ENCODE measurements at places on chromosomes 6 and 20.

- no peak for DNase-seq
Observed at GRCh38 chr6:42350911-42351310, 100.8 kb downstream of the TRERF1 start.

GRCh38 chr20:59405226-59406200 lies 105.1 kb downstream of the EDN3 start:
- DNase-seq: no peak

- DNase-seq: no peak
Observed at GRCh38 chr6:56458324-56458884, 184.3 kb downstream of the DST start.

GRCh38 chr20:17518339-17519052 lies 12.7 kb downstream of the BFSP1 start:
- DNase-seq: no peak

DNA sequence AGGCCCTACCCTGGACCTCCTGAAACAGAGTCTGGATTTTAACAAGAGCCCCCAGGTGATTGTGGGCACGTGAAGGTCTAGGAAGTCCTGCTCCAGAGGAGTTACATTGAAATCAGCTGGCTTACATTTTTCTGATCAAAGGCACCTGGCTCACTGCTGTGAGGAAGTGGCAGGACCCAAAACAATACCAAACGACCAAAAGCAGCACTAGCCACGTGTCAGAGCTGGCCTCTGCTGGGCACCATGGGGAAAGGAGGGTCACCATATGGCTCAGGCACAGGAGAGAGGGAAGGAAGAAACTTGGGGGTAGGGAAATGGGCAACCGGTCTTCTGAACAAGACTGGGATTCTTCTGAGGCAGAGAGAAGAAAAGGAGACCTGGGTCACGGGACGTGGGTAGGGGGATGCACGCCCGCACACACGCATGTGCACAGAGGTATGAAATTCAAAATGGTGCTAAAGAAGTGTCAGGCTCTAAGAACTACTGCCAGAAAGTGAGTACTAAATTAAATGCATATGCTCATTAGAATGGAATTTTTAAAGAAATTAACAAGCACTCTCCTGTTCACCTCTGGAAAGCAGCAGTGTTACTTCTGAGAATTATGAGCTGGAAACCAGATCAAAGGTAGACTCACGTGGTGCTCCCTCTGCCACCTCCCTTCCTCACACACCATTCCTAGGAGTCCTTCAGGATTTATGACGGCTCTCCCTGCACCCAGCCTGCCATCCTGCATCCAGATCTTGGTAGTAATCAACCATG lies 113.6 kb downstream of the TRERF1 start:
- DNase-seq: no peak

- no peak for DNase-seq
Observed at GRCh38 chr20:2919518-2920245, 46.4 kb downstream of the PTPRA start.

- peak; percentile 66 for DNase-seq
Observed at GRCh38 chr20:46040902-46041535, 12.0 kb downstream of the SLC12A5 start.

DNA sequence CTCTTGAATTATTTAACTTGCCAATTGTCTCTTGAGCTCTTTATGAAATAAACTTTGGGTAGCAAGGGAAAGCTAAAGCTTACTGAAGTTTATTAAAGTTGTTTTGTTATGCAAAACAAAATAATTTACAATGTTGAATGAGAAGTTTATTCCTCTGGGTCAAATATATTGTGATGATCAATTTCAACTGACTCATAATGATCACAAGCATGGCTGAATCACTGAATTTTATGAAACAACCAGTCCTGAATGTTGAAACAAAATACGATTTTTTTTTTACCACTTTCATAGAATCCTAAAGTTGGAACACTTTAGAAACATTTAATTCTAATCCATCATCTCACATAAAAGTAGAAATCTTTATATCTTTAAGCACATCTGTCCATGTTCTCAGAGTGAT lies 110.3 kb downstream of the RWDD2A start:
- no peak for DNase-seq

GRCh38 chr6:35080821-35081425 lies 60.2 kb downstream of the TCP11 start:
- no peak for DNase-seq

- no peak for DNase-seq
Observed at GRCh38 chr6:108565893-108566292, 5.2 kb downstream of the FOXO3 start.

GRCh38 chr20:13099676-13100075 lies 90.9 kb downstream of the SPTLC3 start:
- no peak for DNase-seq

GRCh38 chr20:38063911-38064530 lies 30.5 kb downstream of the RPRD1B start:
- DNase-seq: no peak

GRCh38 chr6:20416567-20417345 lies 15.1 kb downstream of the E2F3 start:
- no peak for DNase-seq

DNA sequence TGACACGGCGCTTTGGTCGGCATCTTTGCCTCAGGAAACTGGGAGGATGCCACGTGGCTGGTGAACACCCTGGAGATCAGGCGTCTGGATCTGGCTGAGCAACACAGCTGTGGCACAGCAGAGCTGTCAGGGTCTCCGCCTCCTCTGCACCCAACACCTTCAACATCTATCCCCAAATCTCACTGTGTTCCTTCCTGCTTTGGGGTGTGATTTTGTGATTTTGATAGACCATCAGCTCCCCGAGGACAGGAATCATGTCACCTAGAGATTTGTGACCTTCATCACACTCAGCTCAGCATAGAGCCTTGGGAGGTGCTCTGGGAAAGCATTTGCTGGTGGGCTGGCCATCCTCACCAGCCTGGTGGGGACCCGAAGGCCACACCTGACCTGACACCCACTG lies 203.7 kb upstream of the FOXQ1 start:
- no peak for DNase-seq

DNA sequence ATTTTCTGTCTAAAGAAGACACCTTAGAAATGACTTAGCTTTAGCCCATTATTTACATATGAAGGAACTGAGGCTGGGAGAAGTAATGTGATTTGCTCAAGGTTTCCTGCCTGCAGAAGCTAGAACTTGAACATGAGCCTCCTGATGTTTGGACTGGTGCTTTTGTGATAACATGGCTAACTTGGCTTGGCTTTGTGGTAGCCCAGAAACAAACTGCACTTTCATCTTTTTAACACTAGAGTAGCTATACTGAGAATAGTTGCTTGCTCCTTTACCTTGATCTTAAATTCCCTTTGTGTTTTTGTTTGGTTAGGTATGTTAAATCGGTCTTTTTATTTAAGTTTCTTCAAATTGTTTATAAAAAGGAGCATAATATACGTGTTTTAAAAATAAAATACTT lies 163.5 kb upstream of the MANEA start:
- no peak for DNase-seq

DNA sequence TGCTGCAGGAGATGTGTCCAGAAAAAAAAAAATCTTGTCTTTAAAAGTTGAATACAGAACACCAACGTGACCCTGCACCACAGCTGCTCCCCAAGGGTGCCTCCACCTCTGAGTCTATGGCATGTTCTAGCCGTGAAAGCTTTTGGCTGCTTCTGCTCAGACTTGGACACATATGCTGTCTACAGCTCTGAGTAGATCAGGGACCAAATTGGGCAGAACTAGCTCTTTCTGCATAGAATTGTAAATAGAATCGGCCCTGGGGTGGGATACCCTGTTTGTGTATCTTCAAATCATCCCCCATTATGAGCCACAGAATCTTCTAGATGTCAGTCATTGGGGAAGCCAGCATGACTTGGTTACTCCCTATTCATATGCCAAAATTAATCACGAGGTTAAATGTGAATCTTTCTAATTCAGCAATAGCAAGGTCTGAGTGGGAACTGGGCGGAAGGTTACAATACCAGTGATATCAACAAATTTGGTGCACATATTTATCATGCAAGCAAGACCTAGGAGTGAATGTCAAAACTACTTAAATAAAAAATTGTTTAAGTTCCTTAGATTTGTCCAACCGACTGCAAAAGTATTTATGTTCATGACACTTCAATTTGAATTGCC lies 302.8 kb downstream of the KIF16B start:
- no peak for DNase-seq

DNA sequence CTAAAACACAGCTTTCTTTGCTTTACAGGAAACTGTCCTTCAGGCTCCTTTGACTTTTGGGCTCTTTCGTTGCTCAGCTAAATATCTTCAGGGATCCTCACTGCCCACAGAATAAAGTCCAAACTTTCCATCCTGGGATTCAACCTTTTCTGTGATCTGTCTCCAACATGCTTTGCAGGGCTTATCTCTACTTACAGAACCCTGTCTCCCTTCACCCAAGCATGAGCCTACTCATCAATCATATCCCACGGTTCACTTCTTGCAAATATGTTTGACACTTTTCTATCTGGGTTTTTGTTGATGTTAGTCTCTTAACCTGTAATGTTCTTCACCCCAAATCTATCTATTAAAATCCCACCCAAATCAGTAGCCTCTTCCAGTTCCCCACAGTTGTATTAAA lies 327.3 kb upstream of the RNF24 start:
- no peak for DNase-seq

GRCh38 chr6:18055714-18056382 lies 66.6 kb downstream of the NHLRC1 start:
- no peak for DNase-seq

DNA sequence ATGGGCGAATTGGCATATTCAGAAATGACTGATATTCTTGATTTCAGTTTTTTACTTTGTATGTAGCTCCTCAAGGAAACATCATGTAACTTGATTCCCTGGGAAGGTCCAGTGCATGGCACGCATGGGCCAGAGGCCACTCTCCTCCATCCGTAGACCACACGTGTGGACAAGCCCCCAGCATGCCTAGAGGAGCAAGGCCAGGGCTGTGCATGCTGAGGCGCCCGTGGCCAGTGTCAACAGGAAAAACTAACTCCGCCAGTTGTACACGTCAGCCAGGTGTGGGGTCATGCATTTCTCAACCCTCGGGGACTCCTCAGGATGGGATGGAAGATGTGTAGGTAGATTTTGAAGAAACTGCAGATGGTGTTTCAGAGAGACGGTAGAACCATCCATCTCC lies 37.8 kb upstream of the CD93 start:
- no peak for DNase-seq

DNA sequence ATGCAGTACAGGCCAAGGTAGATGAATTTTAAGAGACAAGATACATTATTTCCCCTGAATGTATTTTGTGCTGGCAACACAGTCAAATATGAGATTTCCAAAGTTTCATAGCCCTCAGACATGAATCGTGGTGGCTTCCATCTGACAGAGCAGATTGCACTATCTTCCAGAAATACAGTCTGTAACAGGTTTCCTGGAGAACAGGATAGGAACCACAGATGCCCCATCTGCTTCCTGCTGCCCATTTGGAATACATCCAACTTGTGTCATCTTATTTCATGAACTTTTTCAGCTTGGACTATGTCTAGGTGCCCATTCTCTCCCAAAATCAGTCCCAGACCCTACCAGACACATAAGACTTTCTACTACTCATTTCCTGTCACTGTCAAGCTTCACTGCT lies 426.0 kb downstream of the KIF16B start:
- DNase-seq: no peak

- no peak for DNase-seq
Observed at GRCh38 chr20:45028424-45029136, 62.3 kb downstream of the STK4 start.

DNA sequence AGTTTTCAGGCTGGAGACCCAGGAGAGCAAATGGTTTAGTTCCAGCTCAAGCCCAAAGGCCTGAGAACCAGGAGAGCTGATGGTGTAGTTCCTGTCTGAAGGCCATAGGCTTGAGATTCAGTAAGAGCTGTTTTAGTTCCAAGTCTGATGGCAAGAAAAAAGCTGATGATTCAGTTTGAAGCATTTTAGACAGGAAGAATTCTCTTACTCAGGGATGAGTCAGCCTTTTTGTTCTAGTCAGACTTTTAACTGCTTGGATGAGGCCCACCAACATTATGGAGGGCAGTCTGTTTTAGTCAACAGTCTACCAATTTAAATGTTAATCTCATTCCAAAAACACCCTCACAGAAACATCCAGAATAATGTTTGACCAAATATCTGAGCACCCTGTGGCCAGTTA lies 2.5 kb downstream of the ZSCAN26 start:
- no peak for DNase-seq

DNA sequence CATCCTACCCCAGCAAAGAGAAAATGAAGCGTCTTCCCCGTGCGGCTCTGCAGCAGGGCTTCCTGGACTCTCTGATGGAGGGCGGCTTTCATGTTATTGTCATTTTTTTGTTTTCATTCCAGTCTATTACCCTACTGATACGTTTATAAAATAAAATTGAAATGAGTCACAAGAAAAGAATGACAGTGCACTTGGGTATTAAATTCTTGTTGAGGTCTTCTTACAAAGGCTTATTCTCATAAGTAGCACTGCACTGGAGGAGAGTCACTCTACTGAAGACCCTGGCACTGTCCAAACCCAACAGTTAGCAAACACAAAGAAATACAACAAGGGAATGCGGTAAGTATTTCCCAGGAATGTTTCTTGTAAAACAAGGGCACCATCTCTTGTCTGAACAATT lies 379.3 kb downstream of the MAFB start:
- no peak for DNase-seq

DNA sequence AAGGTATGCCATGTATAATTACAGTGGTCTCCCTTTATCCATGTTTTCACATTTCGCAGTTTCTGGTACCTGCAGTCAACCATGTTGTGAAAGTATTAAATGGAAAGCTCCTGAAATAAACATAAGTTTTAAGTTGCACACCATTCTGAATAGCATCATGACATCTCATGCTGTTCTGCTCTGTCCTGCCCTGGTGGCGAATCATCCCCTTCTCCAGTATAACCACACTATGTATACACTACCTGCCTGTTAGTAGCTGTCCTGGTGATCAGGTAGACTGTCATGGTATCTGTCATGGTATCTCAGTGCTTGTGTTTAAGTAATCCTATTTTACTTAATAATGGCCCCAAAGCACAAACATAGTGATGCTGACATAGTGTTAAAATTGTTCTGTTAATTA lies 97.1 kb downstream of the ZFAND3 start:
- no peak for DNase-seq

DNA sequence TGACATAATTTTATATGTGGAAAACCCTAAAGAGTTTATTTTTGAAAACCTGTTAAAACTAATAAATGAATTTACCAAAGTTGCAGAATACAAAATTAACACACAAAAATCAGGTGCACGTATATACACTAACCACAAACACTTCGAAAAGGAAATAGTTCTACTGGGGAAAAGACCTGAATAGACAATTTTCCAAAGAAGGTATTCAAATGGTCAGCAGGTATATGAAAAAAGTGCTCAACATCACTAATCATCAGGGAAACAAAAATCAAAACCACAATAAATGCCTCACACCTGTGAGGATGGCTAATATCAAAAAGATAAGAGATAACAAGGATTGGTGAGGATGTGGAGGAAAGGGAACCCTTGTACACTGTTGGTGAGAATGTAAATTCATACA lies 110.6 kb downstream of the PXDC1 start:
- no peak for DNase-seq

DNA sequence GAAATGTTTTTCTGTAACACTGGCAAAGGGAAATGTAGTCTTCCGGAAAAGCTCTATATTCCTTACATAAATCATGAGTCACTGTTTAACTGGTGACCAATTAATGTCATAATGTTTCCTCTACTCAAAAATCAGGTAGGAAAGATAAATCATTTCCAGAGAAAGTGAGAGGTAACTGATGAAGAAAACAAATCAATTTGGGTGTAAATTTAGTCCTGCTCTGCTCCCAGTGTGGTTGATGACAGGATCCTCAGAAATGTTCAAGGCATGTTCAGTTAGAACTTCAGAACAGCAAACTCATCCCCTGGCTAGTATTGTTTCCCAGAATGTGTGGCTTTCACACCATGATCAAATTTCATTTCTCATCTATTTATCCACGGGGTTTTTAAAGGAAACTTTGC lies 38.8 kb upstream of the SPACA1 start:
- no peak for DNase-seq
